ENCODE measurements at places on chromosomes 2 and 18. TPM values are rescaled to one million over a fixed set of nuclear protein-coding genes. Genes with fewer than 3 reads are reported as not detected.
A peak's percentile ranks its signal among the peaks of the same experiment; 100 is the strongest.

TMEM150A gene
- 9.8 TPM for total RNA-seq

MARCO gene
- total RNA-seq = not detected

GRCh38 chr2:218807626-218808025, 24.0 kb downstream of the PRKAG3 start:
- DNase-seq = peak; percentile 21

DNA sequence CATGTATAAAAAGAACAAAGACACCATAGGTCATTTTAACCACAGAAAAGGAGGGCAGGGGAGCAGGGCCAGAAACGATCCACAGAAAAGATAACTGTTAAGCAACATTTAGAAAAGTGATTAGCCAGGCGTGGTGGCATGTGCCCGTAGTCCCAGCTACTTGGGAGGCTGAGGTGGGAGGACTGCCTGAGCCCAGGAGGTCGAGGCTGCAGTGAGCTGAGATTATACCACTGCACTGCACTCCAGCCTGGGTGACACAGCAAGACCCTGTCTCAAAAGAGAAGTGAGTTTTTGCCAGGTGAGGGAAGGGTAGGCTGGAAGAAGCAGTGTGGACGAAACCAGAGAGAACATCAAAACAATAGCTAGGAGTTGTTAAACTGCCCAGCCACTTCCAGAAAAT, 3.3 kb downstream of the WDR12 start:
- no peak for DNase-seq

- no peak for DNase-seq
These were observed 66.8 kb downstream of the POLE4 start for GRCh38 chr2:75025216-75025615.

GRCh38 chr18:32674491-32674890, 98.3 kb downstream of the KLHL14 start:
- DNase-seq = no peak

GRCh38 chr18:70421471-70422390, 132.9 kb downstream of the SOCS6 start:
- peak; percentile 95 for DNase-seq

All from A172 (cell line).